Parietal lobe (tissue), 2 donors: ENCODE measurements at places on chromosomes 3 and 15. TPM values are rescaled to one million over a fixed set of nuclear protein-coding genes. Genes with fewer than 3 reads are reported as not detected.

CCDC32 gene
- total RNA-seq = 26.0 TPM

OR5K2 gene
- not detected for total RNA-seq

PRTG gene
- 7.2 TPM for total RNA-seq

ZNF662 gene
- total RNA-seq = 35.7 TPM
